Activated B cell treated with CpG ODN at 0.5 μM for 24 hours (primary cell): ENCODE measurements at places on chromosomes 4 and X. TPM values are rescaled to one million over a fixed set of nuclear protein-coding genes. Genes with fewer than 3 reads are reported as not detected.

DNA sequence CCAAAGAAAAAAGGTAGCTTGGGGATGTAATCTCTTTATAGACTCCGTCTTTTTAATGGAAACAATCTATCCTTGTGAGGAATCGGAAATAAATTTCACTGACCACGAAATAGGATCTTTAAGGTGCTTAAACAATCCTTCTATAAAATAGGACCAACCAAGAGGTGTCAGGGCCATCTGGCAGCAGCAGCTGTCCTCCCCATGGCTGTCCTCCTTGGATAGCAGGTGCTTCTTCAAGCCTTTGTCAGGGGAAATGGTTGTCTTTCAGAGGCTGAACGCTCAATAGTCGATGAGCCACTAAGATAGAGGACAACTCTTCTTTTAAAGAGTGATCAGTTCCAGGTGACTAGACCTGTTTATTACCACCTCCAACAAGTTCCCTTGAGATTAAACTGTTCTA lies 231.0 kb downstream of the ADGRL3 start:
- DNase-seq = no peak

Gene MAGEA10
- total RNA-seq = not detected in 2 replicates

- DNase-seq = no peak
These were observed 306.2 kb upstream of the SLIT2 start for GRCh38 chr4:19945501-19945900.

DNA sequence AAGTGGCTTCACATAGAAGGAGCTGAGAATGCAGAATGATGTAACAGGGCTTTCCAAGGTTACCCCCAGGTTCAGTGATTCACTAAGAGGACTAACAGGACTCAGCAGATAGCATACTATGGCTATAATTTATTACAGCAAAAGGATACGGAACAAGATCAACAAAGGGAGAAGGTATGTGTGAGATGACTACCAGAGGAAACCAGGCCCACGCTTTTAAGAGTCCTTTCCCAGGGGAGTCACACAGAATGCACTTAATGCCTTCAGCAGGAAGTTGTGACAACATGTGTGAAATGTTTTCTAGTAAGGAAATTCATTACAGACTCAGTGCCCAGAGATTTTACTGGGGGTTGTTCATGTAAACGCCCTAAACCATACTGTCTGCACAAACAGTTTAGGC lies 373.6 kb upstream of the MAGEB2 start:
- no peak for DNase-seq

DNA sequence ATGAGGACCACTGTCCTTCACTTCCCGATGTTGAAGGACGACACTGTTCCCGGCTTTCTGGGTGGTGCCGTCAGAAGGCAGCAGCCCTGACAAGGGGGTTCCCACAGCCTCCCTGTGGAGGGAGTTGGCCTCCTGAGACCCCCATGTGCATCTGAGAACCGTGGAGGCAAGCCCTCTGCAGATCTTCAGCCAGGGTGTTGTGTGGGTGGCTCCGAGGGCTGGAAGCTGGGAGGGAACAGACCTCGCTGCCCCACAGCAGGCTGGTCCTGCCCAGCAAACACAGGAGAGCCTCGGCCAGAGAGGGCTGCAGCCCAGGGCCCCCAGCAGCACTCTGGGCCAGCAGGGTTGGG lies 16.2 kb downstream of the DGKQ start:
- no peak for DNase-seq

DNA sequence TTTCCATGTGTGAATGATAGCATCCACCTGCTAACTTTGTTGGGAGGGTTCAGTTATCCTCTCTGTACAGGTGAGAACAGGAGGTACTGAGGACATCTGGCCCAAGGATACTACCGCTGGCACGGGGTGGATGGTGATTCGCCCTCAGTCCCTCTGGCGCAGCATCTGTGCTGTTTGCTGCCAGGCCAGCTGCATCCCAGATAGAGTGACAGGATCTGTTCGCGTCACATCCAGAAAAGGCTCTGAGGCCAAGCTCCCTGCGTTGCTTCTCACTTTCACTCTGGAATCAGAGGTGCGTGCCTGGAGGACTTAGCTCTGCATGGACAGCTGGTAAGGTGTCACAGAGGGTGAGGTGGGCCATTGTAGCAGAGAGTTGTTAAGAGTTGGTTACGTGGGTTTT lies 95.4 kb downstream of the TBL1X start:
- no peak for DNase-seq

Gene TBC1D8B
- 6.5 and 8.4 TPM in 2 replicates for total RNA-seq

- no peak for DNase-seq
These were observed 73.4 kb upstream of the MAGEB2 start for GRCh38 chrX:30141966-30142365.

DNA sequence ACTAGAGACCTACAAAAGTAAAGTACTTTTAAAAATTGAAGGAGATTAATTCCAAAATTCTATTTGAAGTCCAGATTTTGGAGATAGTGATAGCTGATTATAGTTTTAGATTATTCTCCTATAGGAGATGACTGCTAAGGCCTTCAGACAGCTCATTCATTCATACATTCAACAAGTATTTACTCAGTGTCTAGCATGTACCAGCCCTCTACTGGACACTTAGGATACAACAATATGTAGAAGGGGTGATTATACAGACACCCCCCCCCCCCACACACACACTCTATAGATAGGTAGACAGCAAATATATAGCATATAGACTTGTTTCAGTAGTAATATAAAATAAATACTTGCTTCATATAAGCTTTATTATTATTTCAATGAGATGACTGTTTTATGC lies 60.4 kb upstream of the TAF9B start:
- DNase-seq = no peak

- DNase-seq = no peak
These were observed 90.4 kb upstream of the VEGFC start for GRCh38 chr4:176883108-176883550.

GRCh38 chrX:12988797-12989196 lies 13.9 kb downstream of the TMSB4X start:
- DNase-seq = no peak

GRCh38 chr4:7719354-7720174 lies 220.1 kb downstream of the AFAP1 start:
- no peak for DNase-seq

GRCh38 chrX:149365061-149365460 lies 140.0 kb downstream of the IDS start:
- no peak for DNase-seq

Gene FAM47E
- 0.39 TPM in 1 of 2 replicates, not detected in the other for total RNA-seq

- no peak for DNase-seq
These were observed 79.8 kb downstream of the PPEF2 start for GRCh38 chr4:75822416-75822815.

GRCh38 chrX:39749135-39749534 lies 348.6 kb downstream of the BCOR start:
- DNase-seq = no peak

Gene SNCA
- 1.7 and 2.2 TPM in 2 replicates for total RNA-seq

GRCh38 chrX:19727887-19728648 lies 159.3 kb downstream of the SH3KBP1 start:
- DNase-seq = no peak

Gene PDCL2
- not detected in 2 replicates for total RNA-seq

Gene F11
- total RNA-seq = not detected in 2 replicates

- no peak for DNase-seq
These were observed 281.4 kb downstream of the PABPC4L start for GRCh38 chr4:133920236-133920635.

Gene APLN
- not detected in 2 replicates for total RNA-seq

Gene HTN3
- not detected in 2 replicates for total RNA-seq

- peak; percentile 40 for DNase-seq
These were observed 25.3 kb downstream of the HOPX start for GRCh38 chr4:56655627-56656345.
